Foreskin fibroblast (primary cell): ENCODE measurements at places on chromosomes 5 and 9.

DNA sequence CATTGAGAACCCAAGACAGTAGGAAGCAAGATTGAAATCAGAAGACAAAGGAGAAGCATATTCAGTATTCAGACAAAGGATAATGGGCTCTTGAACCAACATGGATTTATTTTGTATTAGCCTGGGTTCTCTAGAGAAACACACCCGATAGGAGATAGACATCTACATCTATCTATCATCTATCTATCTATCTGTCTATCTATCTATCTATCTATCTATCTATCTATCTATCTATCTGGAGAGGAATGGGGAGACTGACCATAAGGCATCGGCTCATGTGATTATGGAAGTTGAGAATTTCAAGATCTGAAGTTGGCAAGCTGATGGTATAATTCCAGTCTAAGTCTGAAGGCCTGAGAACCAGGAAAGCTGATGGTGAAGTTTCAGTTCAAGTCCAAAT lies 13.4 kb downstream of the COX7C start:
- DNase-seq = no peak

DNA sequence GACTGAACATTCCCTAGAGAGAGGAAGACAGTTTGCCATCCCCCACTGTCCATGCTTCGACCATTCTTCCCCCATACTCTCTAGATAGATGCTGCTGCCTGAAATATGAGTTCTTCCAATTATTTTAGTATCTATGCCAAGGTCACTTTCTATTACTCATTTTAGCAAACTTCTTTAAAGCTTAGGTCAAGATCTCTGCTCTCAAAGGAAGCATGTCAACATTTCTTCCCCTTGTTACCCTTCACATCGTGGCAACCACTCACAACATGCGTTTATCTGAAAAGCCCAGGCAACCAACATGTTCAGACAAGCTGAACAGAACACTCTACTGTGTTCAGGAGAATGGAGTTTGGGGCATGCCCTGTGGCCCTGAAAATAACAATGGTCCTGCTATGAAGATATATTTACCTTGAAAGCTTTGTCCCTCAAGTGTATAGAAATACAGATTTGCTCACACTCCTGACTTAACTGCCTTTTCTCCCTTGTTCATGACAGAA lies 138.4 kb upstream of the KIF2A start:
- no peak for DNase-seq

- DNase-seq = no peak
These were observed 139.9 kb upstream of the PRLR start for GRCh38 chr5:35369965-35370790.

- no peak for DNase-seq
These were observed 203.9 kb downstream of the FBN2 start for GRCh38 chr5:128334010-128334716.

DNA sequence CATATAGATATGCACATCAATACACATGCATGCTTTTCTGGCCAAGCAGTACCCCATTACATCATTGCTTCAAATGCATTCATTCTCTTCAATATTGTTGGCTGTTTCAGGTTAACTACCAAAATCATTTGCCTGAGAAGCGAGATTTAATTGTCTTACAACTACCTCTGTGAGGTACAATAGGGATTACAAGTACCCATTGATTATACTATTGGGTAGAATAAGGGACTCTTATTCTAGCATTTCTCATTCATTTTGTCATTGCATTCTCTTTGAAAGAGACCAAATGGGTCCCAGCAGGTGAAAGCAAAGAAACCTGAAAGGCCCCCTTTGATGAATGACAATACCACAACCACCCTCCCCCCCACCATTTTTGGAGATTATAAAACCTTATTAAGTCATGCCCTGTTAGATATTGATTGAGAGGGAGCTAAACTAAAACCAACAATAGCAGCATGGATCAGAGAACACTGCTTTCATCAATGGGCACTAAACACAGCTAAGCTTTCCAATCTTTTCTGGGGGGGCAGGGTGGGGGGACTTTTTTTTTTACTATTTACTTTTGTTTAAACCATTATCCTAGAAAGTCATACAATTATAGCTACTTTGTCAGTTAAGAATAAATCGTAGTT lies 375.0 kb upstream of the CCNH start:
- DNase-seq = no peak

DNA sequence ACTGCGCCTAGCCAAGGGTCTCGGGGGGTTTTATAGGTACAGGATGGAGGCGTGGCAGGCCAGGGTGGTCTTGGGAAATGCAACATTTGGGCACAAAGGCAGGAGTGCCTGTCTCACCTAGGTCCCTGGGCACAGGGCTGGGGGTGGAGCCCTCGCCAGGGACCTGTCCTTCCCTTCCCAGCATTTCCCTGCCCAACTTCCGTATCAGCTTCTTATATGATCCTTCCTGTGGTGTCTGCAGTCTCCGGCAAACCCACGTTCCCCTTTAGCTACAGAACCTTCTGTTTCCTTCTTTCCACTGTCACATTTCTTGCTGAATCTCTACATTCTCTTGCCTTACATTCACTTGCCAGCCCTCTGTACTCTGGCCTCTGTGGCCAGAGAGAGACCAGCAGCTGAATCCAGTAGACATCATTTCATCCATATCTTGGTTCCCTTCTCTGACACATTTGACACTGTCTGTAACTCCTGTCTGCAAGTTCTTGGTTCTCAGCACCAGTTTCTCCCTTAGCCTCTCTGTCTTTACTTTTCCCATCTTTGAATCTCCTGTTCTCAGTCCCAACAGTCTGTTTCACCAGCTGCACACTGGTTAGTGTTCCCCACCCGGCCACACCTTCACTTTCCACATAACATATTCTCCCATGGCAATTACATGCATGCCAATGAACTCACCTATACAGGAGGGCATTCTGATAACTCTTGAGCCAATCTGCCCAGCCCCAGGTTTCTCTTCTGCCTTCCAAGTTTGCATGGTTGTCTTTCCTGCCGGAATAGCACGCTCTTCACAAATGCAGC lies 134.7 kb upstream of the ZNF608 start:
- DNase-seq = no peak

DNA sequence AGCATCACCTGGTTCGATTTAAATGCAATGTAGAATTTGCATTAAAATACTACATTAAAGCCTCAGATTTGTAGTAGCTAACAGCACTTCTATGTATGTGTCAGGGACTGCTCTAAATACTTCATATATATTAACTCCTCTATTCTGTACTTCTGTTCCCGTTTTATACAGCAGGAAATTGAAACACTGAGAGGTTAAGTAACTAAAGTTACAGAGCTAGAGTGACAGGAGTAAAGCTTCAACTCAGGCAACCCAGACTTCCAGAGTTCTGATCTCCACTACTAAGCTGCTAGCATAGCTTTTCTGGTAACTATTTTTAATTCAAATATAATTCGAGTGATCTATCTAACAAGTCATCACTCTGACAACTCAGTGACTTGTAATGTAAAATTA lies 619 bp upstream of the APC start:
- no peak for DNase-seq

- no peak for DNase-seq
These were observed 80.0 kb downstream of the TMEM161B start for GRCh38 chr5:88188458-88189132.

- peak; percentile 35 for DNase-seq
These were observed 49.3 kb downstream of the DUSP1 start for GRCh38 chr5:172721455-172722326.

- no peak for DNase-seq
These were observed 88.5 kb downstream of the ALDH1A1 start for GRCh38 chr9:72864327-72864726.

- DNase-seq = no peak
These were observed 48.0 kb upstream of the RAPGEF1 start for GRCh38 chr9:131787838-131788237.

DNA sequence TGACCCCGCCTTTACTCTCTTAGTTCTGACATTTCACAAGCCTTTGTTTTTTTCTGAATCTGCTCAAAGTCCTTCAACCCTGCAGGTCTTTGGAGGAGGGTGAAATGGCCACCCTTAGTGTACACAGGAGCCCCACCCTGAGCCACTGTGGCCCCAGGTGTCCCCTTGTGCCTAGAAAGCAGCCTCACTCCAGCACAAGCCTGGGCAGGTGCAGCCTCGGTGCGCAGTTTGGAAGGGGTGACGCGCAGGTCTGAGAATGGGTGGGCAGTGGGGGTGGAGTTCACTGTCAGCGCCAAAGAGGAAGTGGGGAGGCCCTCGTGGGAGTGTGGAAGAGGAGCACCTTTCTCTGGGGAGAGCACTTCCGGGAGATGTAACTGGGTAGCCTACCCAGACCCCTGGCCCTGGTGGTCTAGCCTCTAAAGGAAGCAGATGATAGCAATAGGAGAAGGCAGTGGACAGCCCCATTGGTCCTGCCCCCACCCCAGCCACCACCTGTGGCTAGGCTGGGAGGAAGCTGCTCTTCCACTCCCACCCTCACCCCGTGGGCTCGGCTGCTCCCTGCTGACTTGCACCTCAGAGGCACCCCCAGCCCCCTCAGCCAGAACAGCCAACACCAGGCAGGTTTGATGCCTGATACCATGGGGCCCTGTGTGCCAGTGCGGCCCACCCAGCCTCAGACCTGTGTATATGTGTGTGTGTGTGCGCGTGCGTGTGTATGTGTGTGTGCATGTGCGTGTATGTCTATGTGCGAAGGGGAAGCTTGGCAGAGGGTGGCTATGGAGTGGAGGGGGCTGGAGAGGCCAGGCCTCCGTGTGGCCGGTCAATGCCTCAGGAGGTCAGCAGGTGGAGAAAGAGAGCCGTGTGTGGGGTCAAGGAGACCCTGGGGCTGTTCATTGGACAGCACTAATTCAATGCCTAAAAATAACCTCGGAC lies 16.8 kb upstream of the DAB2IP start:
- DNase-seq = no peak

DNA sequence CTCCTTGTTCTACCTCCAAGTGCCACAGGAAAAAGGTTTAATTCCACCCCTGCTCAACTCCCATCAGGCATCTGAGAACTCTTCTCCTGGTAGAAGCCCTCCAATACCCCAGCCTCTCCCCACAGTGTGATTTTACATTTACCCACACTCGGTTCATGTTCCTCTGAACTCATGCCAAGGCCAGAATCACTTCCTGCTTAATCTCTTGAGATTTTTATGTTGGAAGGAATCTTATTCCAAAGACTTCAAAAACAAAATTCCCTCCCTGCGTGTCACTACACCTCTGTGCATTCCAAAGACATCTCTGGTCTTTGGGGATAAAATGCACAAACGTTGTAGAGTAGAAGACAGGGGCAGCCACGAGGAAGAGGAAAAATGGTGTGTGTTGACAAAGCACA lies 186.8 kb downstream of the ACTL7B start:
- no peak for DNase-seq

- peak; percentile 56 for DNase-seq
These were observed 79.9 kb upstream of the FBXL17 start for GRCh38 chr5:108461628-108462367.

GRCh38 chr9:136906266-136906665 lies 19.9 kb downstream of the TRAF2 start:
- no peak for DNase-seq

DNA sequence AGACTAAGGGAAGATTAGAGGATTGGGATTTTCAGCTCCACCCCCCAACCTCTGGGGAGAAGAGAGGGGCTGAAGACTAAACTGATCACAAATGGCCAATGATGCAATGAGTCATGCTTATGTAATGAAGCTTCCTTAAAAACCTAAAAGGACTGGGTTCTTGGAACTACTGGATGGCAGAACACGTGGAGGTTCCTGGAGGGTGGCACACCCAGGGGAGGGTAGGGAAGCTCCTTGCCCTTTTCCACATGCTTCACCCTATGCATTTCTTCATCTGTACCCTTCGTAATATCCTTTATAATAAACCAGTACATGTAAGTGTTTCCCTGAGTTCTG lies 48.6 kb downstream of the ARHGEF28 start:
- DNase-seq = no peak

DNA sequence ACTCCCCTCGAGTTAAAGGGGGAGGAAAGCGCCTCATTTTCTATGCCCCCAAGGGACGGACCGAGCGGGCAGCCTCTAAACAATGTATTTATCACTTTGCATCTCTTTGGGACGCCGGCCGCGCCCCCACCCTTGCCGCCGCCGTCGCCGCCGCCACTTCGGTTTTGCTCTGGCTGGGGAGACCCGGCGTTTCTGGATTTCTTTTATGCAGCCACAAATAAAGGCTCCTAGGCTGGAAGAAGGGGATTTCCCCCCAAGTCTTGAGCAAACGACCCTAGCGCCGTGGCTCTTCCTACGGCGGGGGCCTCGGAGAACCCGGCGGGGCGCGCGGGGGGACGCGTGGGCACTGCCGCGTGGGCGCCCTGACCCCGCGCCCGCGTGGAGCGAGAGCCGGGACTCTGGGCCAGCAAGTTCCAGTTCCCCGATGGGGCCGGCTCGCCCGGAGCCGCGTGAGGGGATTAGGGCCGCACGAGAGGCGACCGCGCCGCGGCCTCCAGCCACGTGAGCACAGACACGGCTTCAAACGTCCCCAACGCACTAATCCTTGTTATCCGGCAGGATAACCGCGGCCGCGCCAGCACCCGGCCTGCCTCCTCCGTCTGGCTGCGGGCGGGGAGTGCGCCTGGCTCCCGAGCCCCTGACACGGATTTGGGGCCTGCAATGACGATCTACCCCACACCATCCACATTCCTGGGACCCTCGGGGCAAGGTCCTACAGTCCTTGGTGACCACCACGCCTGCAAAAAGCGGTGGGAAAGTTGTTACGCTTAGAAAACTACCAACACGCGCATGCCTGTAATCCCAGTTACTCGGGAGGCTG lies 7.9 kb upstream of the NEUROG1 start:
- peak; percentile 43 for DNase-seq

GRCh38 chr5:168413062-168413461 lies 73.2 kb upstream of the RARS1 start:
- no peak for DNase-seq

GRCh38 chr5:174623433-174624019 lies 100.9 kb upstream of the MSX2 start:
- DNase-seq = no peak

DNA sequence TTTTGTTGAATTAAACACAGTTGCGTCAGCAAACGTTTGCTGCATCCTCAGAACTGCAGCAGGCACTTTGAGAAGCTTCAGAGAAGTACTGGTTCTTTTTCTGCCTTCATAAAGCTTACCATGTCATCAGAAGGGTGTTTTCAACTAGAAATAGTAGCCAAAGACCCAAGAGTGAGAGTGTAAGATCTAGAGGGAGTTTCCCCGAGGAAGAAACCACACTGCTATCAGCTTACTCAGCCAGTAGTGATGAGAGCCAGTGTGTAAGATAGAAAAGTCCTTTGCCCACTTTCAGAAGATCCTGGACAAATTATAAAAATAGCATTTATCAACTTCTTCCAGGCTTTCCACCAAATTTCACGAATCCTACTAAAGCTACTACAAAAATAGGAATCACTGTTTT lies 154.5 kb downstream of the PAPPA start:
- no peak for DNase-seq

GRCh38 chr5:149750596-149750995 lies 20.5 kb downstream of the PPARGC1B start:
- no peak for DNase-seq

- DNase-seq = no peak
These were observed 266.4 kb upstream of the ZNF608 start for GRCh38 chr5:125012727-125013451.

GRCh38 chr9:113222482-113222841 lies 1.1 kb downstream of the SLC31A1 start:
- peak; percentile 53 for DNase-seq

- peak; percentile 61 for DNase-seq
These were observed 132.3 kb upstream of the SLIT3 start for GRCh38 chr5:169433221-169433651.

GRCh38 chr5:14309878-14310531 lies 166.9 kb downstream of the TRIO start:
- DNase-seq = no peak

- DNase-seq = peak; percentile 32
These were observed 24.6 kb downstream of the RFK start for GRCh38 chr9:76369583-76369982.
